ENCODE measurements at places on chromosomes 1 and 21.
A peak's percentile ranks its signal among the peaks of the same experiment; 100 is the strongest.

DNA sequence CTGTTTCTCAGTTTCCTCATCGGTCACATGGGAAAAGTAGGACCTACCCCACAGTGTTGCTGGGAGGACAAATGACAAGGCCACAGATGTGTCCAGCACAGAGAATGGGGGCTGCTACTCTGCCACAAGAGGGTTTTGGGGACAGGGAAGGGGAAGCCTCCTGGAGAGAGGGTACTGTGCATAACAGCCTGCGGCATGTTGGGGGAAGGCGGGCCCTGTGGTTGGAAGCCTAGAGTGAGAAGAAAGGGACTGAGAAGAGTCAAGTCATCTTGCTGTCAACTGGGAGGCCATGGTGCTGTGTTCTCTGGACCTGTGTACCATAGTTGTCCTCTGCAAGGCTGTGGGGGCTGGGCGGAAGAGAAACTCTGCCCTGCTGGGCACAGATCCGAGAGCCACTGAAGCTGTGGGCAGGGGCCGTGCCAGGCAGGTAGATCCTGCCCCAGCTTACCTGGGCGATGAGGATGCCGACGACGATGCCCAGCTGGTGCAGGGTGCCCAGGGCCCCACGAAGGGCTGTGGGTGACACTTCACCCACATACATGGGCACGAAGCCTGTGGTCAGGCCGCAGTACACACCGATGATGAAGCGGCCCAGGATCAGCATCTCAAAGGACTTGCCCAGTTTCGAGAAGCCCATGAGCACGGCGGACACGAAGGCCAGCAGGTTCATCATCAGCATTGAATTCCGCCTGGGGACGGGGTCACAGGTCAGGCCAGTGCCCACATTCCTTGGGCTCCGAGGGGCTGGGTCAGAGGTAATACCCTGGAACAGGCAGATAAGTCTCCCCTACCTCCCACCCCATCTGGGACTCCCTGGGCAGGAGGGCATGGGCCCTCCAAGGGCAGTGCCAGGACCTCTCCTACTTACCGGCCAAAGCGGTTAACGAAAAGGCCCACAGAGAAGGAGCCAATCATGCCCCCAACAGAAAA, 28.2 kb downstream of the SLC2A1 start:
- DNase-seq, result no peak

GRCh38 chr1:167221126-167221737, 546 bp downstream of the POU2F1 start:
- peak; percentile 69 for DNase-seq

DNA sequence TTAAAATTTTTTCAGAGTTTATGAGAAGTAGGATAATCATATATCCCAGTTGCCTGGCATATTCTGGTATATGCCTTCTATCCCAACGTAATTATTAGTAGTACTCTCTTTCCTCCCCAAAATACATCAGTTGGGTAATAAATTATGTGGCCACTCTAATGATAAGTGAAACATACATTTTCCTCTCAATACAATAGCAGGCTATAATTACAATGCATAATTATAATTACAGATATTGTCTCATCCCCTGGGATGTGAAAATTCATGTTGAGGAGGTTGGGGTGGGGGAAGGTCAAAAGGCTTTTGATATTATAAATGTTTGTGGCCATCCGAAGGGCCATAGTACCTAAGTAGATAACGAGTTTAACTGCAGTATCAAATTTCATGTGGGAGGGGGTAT, 277.1 kb downstream of the ST6GALNAC3 start:
- no peak for DNase-seq

GRCh38 chr1:19569786-19570185, 74.3 kb upstream of the NBL1 start:
- no peak for DNase-seq

- DNase-seq, result no peak
Measured at GRCh38 chr1:45009956-45010854, 919 bp downstream of the HECTD3 start.

DNA sequence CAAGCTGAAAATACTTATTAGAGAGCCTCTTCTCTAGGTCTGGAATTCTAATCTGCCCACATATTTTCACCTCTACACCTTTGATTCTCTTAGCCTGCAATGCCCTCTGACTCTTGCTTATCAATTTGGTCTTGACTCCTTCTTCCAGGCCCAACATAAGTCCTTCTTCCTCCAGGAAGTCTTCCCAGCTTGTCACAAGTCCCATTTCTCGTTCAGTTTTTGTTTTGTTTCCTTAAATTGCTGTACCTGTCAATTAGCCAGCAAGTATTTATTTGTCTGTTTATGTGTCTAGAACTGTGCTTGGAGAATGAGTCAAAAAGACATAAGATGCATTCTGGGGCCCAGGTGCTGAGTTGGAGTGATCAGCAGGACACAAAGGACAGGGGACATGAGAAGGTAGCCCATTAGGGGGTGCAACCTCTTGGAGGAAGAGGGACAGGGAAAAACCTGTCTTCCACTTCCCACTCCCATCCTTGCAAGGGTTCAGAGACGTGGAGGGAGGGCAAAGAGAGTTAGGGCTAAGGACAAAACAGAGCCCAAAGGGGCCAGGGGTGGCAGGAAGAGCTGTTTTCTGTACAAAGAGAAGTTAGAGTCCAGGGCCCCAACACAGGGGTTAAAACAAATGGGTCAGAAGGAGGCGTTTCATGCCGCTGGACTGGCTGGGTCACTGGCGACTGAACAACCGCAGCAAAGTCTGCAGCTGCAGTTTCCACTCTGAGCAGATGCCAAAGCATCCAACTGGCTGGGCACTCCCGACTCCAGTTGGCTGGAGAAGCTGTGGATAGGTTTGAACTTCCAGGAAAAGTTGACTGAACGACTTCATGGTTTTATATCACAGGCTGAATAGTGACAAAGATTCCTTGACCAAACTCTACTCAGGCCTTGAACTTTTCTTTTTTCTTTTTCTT, 10.7 kb upstream of the CNR2 start:
- DNase-seq, result peak; percentile 30

GRCh38 chr1:159653201-159653600, 61.2 kb downstream of the CRP start:
- no peak for DNase-seq
